ENCODE measurements at places on chromosomes 3 and 15. TPM values are rescaled to one million over a fixed set of nuclear protein-coding genes. Genes with fewer than 3 reads are reported as not detected.

ADGRG7 gene
- 2.7 TPM for total RNA-seq

C3orf33 gene
- total RNA-seq: 2.9 TPM

IL17RE gene
- 2.3 TPM for total RNA-seq

SPATA12 gene
- total RNA-seq: not detected

SI gene
- not detected for total RNA-seq

TAGLN3 gene
- total RNA-seq: not detected

FEZF2 gene
- total RNA-seq: not detected

VILL gene
- total RNA-seq: 2.9 TPM

Data from A673 (cell line).